ENCODE measurements at places on chromosomes 4 and X.

- peak; percentile 55 for ATAC-seq
Measured at GRCh38 chr4:112648263-112649054, 11.5 kb downstream of the LARP7 start.

GRCh38 chr4:127214931-127215330, 417.8 kb upstream of the INTU start:
- ATAC-seq, result no peak

GRCh38 chr4:1283711-1284110, 6.0 kb upstream of the MAEA start:
- ATAC-seq, result no peak

DNA sequence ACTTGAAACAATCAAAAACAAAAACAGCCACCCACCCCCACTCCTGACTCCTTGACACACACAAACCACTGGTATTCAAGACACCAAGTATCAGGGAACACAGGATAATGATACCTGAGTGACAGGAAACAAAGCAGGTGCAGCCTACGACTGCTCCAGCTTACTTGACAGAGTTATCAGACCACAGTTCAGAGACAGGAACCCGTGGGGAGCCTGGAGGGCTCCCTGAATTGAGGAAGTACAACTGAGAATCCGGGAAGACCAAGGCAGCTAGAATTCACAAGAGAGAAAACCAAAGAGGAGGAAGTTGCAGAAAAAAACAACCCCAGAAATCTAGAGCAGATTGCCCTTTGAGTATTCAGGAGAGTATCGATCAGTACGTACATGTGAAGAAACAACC, 20.5 kb downstream of the COMMD8 start:
- ATAC-seq, result no peak

DNA sequence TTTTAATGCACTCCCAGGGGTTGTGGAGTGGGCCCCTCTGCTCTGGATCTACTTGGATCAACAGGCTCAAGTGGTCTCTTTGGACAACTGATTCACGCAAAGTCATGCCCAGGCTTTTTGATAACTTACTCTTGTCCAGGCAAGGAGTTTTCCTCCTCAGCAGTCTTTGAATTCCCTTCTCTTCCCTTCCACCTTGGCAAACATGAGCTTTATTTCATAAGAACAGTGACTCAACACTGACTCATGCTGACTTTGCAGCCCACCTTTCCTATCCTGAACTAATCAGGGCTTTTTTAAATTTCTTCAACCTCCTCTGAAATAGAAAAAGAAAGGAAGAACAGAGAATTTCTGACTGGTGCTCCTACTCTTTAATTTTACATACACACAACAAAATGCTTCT, 132.1 kb upstream of the LDB2 start:
- no peak for ATAC-seq

DNA sequence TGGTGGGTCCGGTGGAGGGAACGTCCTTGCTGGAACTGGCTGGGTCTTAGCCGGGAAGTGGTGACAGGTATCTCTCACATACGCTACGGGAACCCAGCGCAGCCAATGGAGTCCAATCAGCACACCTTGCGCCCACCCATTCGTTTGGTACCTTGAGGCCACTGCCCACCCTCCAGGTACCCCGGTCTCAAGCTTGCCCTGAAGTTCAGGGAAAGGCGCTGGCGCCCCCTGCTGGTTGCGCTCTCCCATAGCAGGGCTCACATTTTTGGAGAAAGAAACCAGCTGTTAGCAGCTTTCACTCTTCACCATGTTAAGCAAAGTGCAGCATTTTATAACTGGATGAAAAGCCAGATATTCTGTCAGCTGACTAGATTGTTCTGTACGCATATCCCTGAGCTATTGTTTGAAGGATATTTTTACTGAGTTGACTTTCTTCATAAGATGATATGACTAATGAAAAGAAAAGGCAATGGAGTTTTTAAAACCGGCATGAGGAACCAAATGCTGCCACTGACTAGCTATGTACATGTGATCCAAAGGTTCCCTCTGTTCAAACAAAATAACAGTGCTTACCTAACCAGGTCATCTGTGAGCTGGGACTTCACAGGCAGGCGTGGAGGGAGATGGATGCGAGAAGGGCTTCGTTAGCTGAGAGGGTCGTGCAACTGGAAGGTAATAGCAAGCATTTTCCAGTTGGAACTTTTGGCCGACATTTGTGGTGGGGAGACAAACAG, 43.7 kb downstream of the OTOP1 start:
- no peak for ATAC-seq

- ATAC-seq, result peak; percentile 7
Measured at GRCh38 chrX:153875391-153876111, 10.4 kb downstream of the L1CAM start.

Data from motor neuron (in vitro differentiated cells).